ENCODE measurements at places on chromosomes 2 and 18.

GRCh38 chr2:27095745-27096651, 9.4 kb downstream of the KHK start:
- peak; percentile 19 for DNase-seq

GRCh38 chr18:59516356-59517155, 157.5 kb upstream of the LMAN1 start:
- DNase-seq = no peak

DNA sequence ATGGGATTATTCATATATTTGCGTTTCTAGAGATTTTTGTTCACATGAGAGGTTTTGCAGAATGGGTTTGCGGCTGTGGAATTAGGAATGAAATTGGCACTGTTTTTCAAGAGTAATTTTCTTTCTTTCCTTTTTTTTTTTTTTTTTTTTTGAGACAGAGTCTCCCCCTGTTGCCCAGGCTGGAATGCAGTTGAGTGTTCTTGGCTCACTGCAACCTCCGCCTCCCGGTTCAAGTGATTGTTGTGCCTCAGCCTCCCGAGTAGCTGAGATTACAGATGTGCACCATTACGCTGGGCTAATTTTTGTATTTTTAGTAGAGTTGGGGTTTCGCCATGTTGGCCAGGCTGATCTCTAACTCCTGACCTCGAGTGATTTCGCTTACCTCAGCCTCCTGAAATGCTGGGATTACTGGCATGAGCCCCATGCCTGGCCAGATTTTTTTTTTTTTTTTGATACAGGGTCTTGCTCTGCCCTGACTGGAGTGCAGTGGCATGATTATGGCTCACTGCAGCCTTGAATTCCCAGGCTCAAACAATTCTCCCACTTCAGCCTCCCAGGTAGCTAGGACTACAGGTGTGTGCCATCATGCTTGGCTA, 65.3 kb downstream of the MIB1 start:
- DNase-seq = no peak

DNA sequence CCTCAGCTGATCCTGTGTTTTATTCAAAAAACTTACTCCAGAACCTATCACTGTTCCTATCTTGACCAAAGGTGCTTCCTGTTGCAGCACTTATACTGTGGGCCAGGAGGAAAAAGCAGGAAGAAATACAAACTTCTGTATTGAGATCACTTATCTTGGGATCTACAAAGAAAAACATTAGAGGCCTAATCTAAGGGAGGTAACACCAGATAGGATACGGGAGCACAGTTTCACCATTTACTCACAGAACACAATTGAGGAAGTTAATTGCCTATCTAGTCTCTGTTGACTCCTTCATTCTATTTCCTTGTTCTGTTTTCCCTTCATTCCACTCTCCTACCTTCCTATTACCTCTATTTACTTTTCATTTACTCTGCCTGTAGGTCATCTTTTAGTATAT, 287.2 kb upstream of the LINC00305 start:
- no peak for DNase-seq

DNA sequence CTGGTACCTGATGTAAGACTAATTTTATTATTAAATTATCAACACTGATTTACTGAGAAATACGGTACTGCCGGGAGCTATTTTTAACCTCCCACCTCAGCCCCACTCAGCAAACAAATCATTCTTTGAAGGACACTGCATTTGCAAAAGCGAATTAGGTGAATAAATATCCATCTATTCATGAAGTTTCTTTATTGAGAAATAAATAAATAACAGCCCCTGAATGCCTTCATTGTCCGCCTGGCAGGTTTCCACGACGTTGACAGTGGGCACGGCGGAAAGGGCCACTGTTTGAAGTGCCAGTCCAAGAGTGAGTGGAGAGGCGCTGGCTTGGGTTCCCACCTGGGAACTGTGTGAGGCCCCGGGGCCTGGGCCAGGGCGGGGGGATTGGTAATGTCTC, 15.7 kb downstream of the C1QL2 start:
- no peak for DNase-seq

- DNase-seq = no peak
These were observed 32.0 kb downstream of the BIN1 start for GRCh38 chr2:127074936-127075335.

GRCh38 chr2:168216351-168217005, 30.9 kb downstream of the STK39 start:
- DNase-seq = no peak

DNA sequence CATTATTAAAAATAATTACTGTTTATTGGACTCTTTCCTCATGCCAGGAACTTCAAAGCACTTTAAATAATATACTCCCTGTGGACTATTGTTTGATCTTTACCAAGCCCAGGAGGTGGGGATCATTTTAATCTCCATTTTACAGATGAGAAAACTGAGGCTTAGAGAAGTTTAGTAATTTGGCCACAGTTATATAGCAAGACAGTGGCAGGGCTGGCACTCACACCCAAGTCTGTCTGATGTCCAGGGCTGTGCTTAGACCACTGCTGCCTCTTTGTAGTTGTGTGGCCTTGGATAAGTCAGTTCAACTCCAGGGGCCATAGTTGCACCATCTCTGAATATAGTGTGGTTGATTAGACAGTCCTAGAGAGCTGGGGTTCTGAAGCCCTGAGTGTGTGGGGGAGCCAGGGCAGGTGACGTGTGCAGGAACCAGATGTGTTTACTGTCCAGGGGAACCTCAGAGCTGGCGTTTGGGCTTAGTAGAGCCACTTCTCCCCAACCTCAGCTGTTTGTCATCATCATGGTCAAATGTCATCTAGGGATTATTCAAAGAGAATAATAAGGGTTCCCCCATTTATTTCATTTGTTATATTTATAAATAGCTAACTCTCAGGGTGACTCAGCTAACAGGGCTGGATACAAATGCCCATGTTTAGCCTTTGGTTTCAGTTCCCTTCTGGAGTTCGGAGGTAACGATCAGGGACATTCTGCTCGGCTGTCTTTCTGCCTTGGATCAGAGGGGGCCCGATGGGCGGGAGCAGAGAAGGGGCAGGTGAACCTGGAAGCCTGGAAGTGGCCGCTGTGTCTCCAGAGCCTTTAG, 68.0 kb downstream of the BOLA3 start:
- no peak for DNase-seq

- DNase-seq = no peak
These were observed 1113.0 kb downstream of the CBLN2 start for GRCh38 chr18:71431171-71431570.

GRCh38 chr2:10179422-10179821, 56.9 kb downstream of the RRM2 start:
- no peak for DNase-seq

- DNase-seq = no peak
These were observed 174.0 kb downstream of the TGIF1 start for GRCh38 chr18:3623769-3624545.

GRCh38 chr2:10326707-10327594, 24.2 kb downstream of the HPCAL1 start:
- DNase-seq = no peak

- DNase-seq = no peak
These were observed 10.3 kb downstream of the SCN1A start for GRCh38 chr2:166117491-166117890.

DNA sequence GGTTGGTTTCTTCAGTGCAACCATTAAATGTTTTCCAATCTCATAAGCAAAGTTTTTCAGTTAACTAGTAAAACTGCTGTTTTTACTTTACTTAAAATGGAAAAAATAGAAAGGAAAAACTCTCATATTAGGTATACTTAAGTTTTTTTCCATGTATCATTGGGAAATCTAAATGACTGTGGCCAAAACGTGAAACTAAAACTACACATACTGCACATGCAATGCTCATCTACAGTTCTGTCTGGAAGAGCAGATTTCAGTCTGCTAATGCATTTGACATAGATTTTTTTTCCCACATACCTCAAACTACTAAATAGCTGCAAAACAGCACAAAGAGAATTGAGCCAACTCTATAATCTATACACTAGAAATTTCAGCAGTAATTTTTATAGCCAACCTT, 62.6 kb downstream of the COL5A2 start:
- DNase-seq = no peak

- no peak for DNase-seq
These were observed 122.1 kb upstream of the SALL3 start for GRCh38 chr18:78857314-78858150.

DNA sequence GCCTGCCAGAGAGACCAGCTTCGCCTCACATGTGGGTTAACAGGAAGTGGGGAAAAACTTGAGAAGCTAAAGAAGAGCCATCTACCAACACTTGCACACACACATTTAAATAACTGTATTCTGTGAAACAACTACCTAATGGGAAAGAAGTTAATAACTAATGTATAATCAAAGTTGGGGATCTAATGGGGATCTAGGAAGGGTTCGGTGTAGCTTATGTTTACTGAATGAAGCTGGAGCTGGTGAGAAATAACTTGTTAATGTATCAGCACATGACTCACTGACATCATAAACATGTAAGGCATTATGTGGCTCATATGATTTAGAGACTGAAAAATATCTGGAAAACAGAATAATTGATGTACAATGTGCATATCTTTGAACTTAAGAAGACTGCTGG, 421.3 kb upstream of the NXPH2 start:
- no peak for DNase-seq

Data from stimulated activated CD4-positive, alpha-beta T cell treated with anti-CD3 and anti-CD28 coated beads, Interleukin-4, amount 100 ng/mL, for 48 hours (primary cell).